ENCODE measurements at places on chromosomes 2 and 18.

DNA sequence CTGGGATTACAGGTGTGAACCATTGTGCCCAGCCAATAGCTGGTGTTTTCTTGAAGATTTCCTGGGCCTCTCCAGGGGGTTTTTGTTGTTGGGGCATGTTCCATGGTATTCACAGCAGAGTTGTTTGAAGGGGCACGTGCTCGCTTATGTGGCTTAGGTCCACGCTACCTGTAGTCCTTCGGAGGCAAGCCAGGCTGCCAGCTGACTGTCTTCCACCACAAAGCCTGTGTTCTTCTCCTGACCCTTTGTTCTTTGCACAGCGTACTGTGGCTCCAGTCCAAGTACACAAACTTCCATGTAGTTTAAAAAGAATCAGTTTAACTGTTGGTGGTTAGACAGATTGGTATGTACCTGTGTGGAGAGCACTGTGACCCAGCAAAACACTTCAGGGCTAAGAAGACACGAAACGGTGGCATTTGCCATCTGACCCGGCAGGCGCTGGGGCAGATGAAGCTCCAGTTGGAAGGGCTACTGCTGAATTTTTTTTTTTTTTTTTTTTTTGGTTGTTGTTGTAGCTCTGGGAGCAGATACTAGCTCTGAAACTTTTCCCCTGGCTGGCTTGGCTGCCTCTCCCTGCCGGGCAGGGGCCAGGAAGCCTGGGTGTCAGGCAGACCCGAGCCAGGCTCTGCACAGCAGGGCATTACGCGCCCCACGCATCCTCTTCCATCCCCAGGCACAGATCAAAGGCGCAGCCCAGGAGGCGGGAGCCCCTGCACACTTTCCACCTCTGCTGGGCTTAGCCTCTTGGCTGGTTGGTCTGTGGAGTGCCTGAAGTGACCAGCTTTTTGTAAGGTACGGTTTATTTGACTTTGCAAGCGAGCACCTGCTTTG lies 5.7 kb downstream of the GREB1 start:
- DNase-seq, result no peak

- no peak for DNase-seq
These were observed 1173.6 kb upstream of the CHAC2 start for GRCh38 chr2:52594026-52594425.

GRCh38 chr18:77067291-77068061 lies 65.1 kb downstream of the MBP start:
- peak; percentile 59 for DNase-seq

DNA sequence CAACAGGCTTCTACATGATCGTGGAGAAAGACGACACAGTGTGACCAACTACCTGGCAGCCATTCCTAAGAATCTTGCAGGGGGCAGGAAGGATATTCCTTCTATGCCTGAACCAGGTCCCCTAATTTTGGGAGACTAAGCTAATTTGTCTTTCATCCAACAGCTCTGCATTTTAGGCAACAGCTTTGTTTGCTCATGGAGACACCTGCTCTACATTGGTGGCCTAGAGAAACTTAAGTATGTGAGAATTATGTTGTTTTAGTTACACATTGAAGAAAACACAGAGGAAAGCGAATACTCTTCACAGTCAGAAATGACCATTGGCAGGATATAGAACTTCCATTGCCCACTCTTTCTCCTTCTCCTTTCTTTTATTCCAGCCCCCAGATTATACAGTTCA lies 75.2 kb downstream of the ASXL3 start:
- no peak for DNase-seq

DNA sequence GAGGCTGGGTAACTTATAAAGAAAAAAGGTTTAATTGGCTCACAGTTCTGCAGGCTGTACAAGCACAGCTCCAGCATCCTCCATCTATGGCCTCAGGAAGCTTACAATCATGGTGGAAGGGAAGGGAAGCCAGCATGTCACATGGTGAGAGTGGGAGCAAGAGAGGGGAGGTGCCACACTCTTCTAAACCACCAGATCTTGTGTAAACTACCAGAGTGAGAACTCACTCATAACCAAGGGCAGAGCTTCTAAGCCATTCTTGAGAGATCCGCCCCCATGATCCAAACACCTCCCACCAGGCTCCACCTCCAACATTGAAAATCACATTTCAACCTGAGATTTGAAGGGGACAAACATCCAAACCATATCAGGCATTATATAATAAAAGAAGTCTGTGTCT lies 121.6 kb upstream of the CDC42EP3 start:
- DNase-seq, result no peak

GRCh38 chr2:220660277-220661145 lies 911.6 kb downstream of the EPHA4 start:
- no peak for DNase-seq

DNA sequence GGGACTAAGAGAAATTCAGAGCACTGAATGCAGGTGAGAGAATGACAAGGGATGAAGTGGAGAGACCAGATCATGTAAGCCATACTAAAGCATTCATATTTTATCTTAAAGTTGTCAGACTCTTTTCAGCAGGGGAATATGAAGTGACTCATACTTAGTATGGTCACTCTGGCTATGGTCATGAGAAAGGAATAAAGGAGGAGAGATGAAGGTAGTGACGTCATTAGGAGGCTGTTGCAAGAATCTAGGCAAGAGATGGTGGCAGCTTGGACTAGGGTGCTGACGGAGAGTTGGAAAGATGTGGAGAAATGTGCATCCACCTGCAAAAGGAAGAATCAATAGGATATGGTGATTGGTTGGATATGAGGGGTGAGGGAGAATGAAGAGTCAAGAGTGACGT lies 203.2 kb upstream of the ACVR2A start:
- DNase-seq, result no peak

DNA sequence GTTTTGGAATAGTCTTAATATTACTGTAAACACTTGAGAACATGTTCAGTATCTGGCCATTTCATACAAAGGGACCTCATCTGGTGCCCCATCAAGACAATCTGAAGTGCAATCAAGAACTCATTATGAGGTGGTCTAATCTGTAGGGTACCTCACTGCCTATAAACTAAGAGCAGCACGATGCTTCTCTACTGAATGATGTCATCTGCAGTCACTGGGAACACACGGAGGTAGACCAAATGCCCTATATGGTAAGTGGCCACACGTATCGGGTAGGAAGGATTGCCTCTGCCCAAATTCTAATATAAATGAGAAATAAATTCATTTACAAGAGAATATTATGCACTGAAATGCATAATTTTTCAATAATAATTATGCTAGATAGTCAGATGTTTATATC lies 90.4 kb downstream of the SLC8A1 start:
- DNase-seq, result no peak

GRCh38 chr2:190662754-190663153 lies 13.9 kb downstream of the NAB1 start:
- no peak for DNase-seq

DNA sequence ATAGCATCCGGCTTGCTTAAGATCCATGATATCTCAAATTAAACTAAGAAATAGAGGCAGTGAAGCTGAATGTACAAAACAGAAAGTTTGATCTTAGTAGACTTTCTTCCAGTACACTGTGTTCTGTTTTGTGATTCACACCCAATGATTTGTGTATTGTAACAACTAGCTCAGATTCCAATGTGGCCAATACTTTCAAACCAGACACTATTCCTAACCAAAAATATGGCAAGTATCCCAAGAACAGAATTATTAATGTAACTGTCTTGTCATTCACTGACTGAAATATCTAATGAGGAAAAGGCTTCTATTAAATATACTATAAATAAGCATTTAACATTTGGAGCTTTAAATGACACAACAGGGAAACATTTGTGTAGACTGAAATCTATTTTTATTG lies 299.1 kb downstream of the NRXN1 start:
- no peak for DNase-seq

DNA sequence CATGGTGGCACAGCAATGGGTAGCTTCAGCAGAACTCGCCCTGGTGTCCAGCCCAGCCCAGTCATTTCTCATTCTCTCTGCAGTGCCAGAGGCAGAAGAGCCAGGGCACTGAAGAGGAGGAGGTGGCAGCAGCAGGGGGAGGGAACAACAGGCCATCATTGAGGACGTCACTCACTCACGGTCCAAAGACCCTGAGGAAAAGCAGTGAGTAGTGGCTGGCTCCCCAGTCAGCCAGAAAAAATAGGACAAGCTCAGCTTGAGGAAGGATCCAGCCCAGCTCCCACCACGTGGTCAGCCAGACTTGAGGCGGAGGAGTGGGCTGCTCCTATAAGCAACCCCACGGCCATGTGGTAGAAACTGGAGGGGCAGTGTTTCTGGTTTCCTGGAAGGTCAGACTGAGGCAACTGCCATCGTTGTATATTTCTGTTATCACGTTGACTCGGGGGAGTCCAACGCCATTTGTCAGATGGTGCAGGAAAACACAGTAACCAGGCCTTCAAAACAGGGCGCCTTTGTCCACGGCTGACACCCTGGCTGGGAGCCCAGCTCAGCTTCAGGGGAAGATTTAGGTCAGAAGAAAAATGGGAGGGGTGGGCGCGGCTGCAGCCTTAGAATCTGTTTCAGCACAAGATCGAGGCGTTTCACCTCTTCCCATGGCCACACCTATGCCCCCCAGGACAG lies 19.0 kb upstream of the TMEM247 start:
- DNase-seq, result no peak

DNA sequence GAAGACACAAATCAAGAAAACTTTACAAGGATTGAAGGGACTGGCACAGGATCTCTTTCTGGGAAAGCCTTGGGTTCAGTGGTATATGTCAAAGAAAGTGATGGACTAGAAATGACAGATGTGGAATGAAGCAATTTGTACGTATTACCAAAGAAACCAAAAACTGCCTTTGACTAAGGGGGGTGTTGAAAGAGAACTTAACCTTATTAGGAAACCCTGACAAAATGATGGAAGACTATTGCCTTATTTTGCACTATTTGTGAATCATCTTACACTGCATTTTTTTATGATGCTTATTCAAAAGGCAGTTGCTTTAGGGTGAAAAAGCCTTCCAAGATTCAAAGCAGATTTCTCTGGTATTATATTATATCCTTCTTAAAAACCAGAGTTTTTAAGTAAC lies 4.0 kb downstream of the TSGA10 start:
- DNase-seq, result no peak

- peak; percentile 47 for DNase-seq
These were observed at the start of gene SLC30A3 for GRCh38 chr2:27262379-27263286. Gene SLC30A3, minus strand, starts transcription at chr2:27263047. Its CDS starts 141 bp downstream, at chr2:27262906.

DNA sequence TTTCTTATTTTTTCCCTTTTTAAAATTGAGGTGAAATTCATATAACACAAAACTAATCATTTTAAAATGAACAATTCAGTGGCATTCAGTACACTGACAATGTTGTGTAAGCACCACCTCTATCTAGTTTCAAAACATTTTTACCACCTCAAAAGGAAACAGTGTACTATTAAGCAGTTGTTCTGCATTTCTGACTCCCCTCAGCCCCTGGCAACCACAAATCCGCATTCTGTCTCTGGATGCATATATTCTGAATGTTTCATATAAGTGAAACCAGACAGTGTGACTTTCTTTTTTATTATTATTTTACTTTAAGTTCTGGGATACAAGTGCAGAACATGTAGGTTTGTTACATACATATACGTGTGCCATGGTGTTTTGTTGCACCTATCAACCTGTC lies 19.2 kb upstream of the TANK start:
- DNase-seq, result no peak

- DNase-seq, result no peak
These were observed 5.6 kb upstream of the TMEM17 start for GRCh38 chr2:62511636-62512035.

GRCh38 chr18:8930990-8931616 lies 171.4 kb upstream of the NDUFV2 start:
- no peak for DNase-seq

DNA sequence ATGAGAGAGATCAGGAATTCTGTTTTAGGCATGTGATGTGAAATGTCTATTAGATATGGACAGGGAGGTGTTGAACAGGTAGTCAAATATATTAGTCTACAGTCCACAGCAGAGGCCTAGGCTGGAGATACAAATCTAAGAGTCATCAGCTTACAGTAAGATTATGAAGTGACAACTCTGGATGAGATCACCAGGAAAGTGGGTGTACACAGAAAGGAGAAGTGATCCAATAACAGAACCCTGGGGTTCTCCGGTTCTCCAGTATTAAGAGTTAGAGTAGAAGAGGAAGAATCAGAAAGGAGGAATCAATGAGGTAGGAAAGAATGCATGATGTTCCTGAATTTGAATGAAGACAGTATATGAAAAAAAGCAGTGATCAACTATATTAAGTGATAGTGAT lies 362.3 kb downstream of the FIGN start:
- no peak for DNase-seq

DNA sequence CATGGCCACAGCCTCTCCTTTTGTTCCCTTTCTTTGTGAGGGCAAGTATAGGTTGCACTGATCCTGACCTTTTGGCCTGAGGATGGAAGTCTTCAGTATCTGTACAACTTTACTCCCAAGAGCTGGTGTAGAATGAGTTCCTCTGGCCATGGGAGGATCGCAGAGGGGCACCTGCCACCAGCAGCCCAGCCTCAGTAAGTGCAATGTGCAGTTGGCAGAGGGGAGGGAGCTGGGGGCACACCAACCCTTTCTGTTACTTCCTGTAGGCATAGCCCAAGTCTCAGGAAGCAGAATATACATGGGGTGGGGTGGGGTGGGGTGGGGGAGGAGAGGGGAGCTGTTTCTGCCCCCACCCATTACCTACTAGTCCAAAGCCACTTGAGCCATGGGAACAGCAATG lies 65.1 kb upstream of the AQP4 start:
- DNase-seq, result no peak

DNA sequence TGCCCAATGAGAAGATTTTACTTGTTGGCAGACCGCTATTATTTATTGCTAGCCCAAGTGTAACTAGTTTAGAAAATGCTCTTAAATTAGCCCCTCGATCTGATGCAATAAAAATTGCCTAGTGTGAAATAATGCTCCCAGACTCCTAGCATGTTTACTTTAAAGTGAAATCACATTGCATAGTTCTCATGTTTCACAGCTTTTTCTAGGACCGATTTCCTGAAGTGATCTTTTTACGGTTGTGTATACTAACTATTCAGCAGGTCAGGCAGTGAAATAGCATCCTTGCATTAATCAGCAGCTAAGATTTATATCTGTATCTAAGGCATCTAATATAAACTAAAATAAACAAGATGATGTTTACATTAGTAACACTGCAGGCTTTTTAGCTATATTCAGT lies 52.4 kb downstream of the PMS1 start:
- no peak for DNase-seq

DNA sequence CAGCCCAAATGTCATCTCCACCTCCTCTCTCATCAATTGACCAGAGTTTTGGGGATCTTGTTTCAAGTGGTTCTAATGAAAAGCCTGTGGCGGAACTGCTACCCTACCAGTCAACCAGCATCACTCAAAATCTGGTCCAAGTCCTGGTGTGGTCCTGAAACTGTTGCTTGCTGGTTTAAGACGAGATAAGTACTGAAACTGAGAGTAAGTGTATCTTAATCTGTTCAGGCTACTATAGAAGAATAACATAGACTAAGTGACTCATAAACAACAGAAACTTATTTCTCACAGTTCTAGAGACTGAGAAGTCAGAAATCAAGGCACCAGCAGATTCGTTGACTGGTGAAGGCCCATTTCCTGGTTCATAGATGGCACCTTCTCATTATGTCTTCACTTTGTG lies 879 bp upstream of the GALNT5 start:
- no peak for DNase-seq

- DNase-seq, result no peak
These were observed 54.9 kb downstream of the LIPG start for GRCh38 chr18:49616618-49617328.

- no peak for DNase-seq
These were observed 55.6 kb upstream of the MAP4K3 start for GRCh38 chr2:39492716-39493115.
